ENCODE measurements at places on chromosomes 7 and 10.

- no peak for DNase-seq
Observed at GRCh38 chr10:30538086-30538485, 91.5 kb downstream of the LYZL2 start.

GRCh38 chr10:14571866-14572507 is 202.7 kb downstream of the FAM107B start:
- no peak for DNase-seq

GRCh38 chr7:87934699-87935383 is 790 bp downstream of the ADAM22 start:
- DNase-seq: no peak

DNA sequence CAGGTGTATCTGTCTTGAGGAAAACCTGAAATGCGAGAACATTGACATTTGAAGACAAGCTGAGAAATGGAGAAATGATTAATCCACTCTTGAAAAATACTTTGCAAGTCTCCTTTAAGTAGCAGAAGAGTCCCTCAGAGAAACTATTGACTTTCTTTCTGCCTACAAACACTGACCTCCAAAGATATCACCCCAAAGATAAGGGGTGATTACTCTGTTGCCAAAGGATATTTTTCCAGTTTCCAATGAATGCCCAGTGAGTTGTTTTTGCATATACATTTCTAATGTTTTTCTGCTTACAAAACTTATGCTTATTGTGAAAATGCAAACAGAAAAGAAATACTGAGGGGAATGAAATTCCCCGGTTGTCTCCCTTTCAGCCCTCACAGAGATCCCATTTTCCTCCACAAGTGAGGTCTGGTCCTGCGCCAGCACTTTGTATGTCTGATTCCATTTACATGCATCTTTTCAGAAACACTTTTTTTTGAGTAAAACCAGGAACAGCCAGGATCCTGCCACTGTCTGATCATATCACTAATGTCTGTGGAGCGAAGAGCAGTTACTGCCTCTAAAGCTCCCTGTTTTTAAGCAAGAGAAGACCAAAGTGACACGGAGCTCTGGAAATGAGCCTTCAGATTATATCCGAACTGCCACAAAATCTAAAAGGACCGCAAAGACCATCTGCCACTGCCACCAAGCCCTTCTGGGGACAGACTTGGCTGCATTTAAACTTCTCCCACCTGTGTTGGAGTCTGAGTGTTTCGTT is 82.9 kb upstream of the PDCD4 start:
- no peak for DNase-seq

- no peak for DNase-seq
Observed at GRCh38 chr10:116796469-116796868, 52.8 kb upstream of the ENO4 start.

DNA sequence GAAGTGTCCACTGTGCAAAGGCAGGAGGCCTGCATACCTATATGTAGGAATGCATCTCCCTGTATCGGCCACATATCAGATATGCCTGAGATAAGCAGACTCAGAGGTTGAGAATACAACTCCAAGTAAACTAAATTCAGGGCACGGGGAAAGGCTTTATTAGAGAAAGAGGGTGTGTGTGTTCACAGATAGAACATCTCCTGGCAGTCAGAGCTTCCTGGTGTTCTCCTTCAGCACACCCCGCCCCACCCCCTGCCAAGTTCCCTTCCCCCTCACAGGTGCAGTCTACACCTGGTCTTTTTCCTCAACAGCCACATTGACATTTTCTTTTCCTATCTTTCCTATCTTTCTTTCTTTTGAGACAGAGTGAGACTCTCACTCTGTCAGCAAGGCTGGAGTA is 17.1 kb downstream of the GBX1 start:
- DNase-seq: no peak

DNA sequence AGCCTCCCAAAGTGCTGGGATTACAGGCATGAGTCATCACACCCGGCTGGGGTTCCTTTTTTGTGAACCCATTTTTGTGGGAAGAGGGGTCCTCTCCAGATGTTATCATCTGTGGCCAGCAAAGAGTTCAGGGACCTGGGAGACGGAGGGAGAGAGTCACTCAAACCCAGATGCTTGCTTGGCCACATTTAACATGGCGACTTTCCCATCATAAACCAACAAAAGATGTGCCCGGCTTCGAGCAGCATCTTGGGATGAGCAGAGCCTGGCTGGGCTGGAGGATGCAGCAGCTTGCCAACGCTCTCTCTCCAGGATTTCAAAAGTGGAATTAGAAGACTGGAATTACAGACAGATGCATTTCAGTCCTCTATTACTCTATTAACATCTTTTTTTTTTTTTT is 19.1 kb upstream of the HABP2 start:
- DNase-seq: no peak

- no peak for DNase-seq
Observed at GRCh38 chr10:127527891-127528290, 21.2 kb upstream of the NPS start.

DNA sequence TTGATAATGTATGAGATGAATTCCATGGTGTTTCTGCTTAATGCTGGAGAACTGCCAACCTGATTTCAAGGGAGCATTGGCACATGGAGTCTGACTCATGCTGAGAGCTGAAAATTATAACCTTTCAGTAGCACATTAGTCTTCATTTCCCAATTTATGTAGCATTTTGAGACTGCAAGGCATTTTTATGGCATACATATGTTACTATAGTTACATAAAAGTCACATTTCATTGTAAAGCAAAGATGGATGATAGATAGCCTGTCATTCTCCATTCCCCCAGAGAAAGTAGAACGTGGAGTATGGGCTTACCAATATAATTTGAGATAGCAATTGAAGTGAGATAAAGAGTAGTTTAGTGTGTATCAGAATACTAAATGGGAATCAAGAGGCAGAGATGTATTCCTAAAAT is 103.1 kb downstream of the SLC16A9 start:
- DNase-seq: peak; percentile 8

All from AG08395 (cell line).